Cardiac ventricle fibroblast (primary cell): ENCODE measurements at places on chromosomes 3 and 15. TPM values are rescaled to one million over a fixed set of nuclear protein-coding genes. Genes with fewer than 3 reads are reported as not detected.

Gene ACOX2
- 21.7 and 24.2 TPM in 2 replicates for total RNA-seq

Gene CASR
- not detected in 2 replicates for total RNA-seq

Gene SRGAP3
- 2.8 and 3.7 TPM in 2 replicates for total RNA-seq

Gene ECE2
- total RNA-seq: 0.12 TPM in 1 of 2 replicates, not detected in the other

Gene TEX264
- total RNA-seq: 64.6 and 70.3 TPM in 2 replicates

Gene ADAMTS7
- 12.6 and 13.6 TPM in 2 replicates for total RNA-seq

Gene PSTPIP1
- not detected in 2 replicates for total RNA-seq

Gene REC114
- not detected in 2 replicates for total RNA-seq

Gene MON1A
- 8.3 and 11.9 TPM in 2 replicates for total RNA-seq

Gene SKOR1
- 0.06 TPM in 1 of 2 replicates, not detected in the other for total RNA-seq

Gene GCNT3
- total RNA-seq: 0.34 and 0.56 TPM in 2 replicates

Gene CP
- 2.4 and 4.2 TPM in 2 replicates for total RNA-seq

Gene HOMER2
- 1.00 and 1.5 TPM in 2 replicates for total RNA-seq

Gene TMEM45A
- total RNA-seq: 103 TPM in 2 replicates
